ENCODE measurements at places on chromosomes 6 and 20.

DNA sequence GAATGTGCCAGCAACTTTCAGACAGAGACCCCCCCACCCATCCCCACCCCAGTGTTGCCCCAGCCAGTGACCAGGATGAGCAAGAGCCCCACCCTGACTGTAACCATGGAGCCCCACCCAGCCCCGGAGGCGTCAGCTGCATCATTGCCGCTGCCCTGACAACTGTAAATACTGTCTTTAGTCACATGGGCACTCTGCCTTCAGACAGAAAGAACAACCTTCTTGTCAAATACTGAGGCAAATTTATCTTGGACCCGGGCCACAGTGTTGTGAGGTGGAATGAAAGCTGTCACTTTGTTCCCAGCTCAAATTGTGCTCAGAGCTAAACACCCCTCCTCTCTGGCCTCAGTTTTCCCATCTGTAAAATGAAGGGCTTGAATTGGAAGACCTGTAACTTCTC, 23.7 kb downstream of the MOCS3 start:
- DNase-seq, result no peak

DNA sequence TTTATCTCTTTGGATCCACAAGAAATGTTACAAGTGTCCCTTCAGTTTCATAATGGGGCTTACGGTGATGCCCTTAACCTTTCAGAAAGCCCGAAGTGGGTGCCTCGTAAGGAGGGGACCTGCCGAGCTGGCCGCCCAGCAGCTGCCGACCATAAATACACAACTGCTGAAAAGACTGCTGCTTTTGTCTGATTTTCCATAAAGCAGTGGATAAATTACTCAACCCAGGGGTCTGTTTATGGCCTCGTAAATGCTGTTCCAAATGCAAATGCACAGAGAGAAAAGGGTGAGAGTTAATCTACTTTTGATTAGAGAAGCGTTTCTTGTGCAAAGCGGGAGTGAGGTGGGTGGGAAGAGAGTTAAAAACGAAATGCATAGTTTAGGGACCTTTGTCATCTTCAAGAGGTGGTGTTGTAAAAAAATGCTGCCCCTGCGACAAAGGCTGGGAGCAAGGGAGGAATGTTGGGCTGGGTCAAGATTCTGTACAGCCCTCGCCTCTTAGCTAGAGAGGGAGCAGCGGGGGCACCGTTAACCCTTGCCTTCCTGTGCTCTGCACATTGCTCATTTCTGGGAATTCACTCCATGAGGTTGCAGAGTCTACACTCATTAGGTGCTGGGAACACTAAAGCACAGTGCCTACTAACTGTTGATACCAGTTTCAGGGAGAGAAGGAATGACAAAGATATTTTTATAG, 112.0 kb upstream of the MTHFD1L start:
- peak; percentile 57 for DNase-seq

GRCh38 chr20:62888406-62888805, 26.8 kb upstream of the TCFL5 start:
- no peak for DNase-seq

DNA sequence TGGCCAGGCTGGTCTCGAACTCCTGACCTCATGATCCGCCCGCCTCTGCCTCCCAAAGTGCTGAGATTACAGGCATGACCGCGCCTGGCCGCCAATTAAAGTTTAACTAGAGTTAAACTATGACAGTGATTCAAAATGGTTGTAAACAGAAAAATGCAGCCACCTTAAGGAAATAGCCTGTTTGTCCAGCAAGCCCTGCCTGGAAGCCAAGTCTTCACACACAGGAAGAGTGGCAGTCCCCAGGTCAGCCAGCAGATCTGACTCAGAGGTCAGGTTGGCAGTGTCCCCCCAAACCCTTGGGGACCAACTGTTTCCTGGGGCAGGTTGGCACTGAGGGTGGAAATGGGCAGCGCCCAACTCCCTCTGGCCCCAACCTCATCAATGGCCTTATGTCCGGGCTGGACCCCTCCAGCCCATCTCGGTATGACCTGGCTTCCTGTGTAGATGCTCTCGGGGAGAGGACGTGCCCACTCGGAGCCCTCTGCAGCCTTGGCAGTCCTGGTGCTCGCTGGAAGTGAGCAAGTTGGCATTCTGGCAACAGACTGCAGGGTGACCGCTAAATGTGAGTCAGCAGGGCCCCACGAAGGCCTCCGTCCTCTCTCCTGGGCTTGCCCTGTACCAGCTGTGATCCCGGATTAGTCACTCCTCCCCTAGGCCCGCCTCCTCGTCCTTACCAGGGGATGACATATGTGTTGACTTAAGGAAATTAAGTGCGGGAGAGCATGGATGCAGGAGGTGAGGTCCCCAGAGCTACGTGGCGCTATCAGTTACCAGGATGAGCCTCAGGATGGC, 9.7 kb upstream of the HSP90AB1 start:
- peak; percentile 87 for DNase-seq

DNA sequence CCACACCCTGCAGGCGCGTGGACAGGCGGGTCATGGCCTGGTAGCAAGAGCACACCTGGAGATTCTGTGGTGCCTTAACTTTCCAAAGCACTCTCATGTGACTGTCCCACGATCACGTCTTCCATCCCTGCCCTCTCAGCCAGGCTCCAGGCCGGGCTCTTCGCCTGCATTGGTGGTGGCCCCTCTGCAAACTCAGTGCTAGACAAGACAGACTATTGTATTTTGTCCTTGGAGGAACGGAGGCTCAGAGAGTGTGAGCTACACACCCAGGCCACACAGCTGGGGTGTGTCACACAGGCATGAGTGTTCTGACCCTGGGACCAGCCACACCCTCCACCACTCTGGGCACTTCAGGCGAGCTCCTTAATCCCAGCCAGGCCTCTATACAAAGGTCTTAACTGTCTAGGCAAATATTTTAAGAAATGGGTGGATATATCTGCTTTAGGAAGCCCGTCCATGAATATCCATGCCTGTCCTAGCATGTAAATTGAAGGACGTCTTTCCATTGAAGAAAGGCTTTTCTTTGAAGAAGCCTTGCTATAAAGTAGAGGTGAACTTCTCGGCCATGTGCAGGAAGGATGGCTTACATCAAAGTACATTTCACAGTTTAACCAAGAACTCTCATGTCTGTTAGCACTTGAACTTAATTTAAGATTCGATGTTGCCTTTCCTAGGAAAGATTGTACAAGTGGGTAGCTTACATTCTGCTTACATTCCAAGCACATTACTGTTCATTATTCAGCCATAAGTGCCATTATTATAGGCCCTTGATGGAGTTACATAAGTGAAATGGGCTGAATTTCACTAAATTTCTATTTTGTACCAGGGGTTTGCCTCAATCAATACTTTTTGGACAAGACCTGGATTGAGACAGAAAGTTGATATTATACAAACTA, 263.9 kb downstream of the DLL1 start:
- DNase-seq, result no peak

DNA sequence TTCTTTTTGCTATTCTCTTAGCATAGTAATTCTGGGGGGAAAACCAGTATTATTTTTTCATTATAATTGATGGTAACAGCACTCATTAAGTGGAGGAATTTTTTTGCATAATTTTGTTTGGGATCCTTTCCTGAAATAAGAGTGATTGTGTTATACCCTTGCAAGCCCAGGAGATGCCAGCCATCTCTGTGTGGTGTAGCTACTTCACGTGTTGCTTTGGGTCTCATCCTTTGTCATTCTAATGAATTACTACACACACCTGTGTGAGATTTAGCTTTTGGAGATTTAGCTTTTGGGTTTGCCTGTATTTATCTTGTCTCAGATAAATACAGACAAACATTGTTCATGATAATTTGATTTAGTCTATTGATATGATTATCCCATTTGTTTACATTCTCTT, 76.5 kb downstream of the SH3BGRL2 start:
- no peak for DNase-seq

- no peak for DNase-seq
Observed at GRCh38 chr6:36314221-36315014, 22.3 kb downstream of the BNIP5 start.

DNA sequence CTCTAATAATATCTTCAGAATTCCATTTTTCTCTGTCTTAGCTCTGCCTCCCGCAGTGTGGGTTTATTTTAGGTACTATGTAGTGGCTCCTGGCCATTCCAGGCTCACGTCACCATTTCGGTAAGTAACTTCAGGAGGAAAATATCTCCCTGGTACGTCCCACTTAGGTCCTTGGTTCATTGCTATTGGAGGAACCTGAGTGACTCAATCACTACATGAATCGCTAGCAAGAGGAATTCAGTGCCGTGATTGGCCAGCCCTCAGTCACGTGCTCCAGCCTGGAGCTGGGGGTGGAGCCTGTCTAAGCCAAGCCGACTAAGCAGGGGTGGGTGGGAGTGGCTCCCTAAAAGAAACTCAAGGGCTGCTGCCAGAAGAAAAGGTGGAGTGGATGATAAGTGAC, 67.3 kb upstream of the E2F3 start:
- no peak for DNase-seq

- no peak for DNase-seq
Observed at GRCh38 chr20:8187740-8188139, 55.7 kb downstream of the PLCB1 start.

DNA sequence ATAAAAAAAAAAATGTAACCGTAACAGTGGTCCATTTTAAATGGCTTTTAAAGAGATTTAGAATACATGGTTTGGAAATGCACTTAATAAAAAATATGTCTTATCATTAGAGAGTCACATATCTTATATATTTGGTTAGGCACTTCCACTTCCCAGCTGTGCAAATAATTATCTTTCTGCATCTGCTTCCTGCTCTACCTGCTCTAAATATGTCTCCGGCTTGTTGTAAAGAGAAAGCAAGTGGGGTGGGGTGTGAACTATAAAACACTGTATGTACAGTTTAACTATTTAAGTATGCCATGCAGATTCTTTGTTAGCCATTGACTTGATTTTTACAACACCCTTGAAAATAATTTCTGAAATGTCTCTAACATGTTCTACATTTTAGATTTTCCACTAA, 106.3 kb downstream of the NKAIN2 start:
- DNase-seq, result no peak

DNA sequence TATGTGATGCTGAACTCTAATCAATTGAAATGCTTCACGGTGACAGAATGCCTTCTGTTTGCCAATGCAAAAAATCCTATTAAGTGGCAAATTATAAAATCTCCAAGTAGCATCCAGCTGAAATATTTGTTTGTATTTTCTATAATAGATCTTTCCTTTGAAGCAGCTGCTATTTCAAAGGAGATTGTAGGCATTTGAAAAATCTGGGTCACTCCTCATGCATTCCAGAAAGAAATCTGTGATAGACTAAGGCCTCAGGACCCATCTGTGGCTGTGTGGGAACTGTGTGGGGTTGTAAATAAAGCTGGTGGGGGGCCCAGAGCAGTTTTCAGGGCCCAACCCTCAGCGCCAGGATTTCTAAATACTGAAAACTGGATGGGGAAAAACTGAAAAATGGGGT, 216.9 kb upstream of the ARG1 start:
- no peak for DNase-seq

DNA sequence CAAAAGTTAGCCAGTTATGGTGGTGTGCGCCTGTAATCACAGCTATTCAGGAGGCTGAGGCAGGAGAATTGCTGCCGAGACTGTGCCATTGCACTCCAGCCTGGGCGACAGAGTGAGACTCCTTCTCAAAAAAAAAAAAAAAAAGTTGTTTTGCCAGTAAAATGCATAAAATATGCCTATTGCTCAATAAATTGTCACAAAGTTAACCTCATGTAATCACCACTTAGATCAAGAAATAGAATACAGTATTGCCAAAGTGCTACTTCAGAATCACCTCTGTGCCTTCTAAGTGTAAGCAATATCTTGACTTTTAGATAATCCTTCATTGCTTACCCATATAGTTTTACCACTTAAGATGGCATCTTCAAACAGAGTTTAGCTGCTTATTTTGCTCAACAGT, 80.7 kb downstream of the TRMT11 start:
- DNase-seq, result no peak

DNA sequence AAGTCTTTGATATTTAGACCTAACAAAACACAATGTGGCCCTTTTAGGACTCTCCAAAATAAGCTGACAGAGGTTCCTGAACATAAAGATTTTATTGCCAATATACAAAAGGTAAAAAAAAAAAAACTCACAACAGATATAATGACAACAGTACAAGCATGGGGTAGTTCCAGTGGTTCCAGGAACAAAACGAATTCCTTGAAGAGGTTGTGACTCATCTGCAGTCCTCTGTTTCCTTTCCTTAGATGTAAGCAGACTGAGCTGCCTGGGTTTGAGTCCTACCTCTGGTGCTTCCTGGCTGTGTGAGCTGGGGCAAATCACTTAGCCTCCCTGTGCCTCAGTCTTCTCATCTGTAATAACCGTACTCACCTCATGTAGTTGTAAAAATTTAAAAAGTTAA, 13.3 kb upstream of the CTAGE9 start:
- no peak for DNase-seq

- no peak for DNase-seq
Observed at GRCh38 chr6:151440498-151440897, 11.4 kb downstream of the RMND1 start.

GRCh38 chr20:44714701-44715498, at the start of gene CCN5:
Gene CCN5 (plus strand): TSS chr20:44715369. CDS start chr20:44715391, 22 bp downstream.
- DNase-seq, result peak; percentile 90

DNA sequence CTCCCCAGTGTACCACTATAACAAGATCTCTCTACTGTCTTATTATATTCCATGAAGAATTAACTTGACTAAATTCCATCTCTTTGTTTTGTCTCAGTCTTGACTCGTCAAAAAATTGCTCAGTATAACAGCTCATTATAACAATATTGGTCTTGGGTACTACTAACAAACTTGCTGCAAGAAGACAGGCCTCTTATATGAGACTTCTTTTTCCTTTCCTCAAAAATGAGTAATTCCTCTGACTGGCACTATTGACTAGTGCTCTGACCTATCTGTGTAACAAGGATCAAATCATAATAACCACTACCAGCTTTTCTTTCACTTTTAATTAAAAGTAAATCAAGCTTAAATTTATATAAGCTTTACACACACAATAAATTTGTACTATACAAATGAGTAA, 91.3 kb upstream of the THEMIS start:
- no peak for DNase-seq

DNA sequence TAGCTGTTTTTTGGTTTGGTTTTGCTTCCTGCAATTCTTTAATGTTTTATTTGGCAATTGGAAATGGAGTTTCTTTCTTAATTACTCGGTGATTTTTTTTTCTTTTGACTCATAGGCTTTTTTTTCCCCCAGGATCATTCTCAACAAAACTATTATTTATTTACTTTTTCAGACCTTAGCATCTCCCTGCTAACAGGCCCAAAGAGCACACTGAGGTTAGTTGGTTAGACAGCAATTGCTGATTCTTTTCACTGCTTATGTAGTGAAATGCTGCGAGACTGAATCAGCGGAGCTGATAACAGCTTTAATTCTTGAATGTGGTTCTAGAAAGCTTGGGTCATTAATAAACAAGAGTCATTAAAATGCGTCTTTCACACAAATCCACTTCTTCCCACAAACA, 79.1 kb upstream of the ZFP64 start:
- DNase-seq, result no peak
